ENCODE measurements at places on chromosomes 6 and 20.

- DNase-seq = no peak
These were observed 38.8 kb upstream of the HLA-E start for GRCh38 chr6:30450548-30450908.

- no peak for DNase-seq
These were observed 33.9 kb upstream of the SGK1 start for GRCh38 chr6:134351615-134352474.

DNA sequence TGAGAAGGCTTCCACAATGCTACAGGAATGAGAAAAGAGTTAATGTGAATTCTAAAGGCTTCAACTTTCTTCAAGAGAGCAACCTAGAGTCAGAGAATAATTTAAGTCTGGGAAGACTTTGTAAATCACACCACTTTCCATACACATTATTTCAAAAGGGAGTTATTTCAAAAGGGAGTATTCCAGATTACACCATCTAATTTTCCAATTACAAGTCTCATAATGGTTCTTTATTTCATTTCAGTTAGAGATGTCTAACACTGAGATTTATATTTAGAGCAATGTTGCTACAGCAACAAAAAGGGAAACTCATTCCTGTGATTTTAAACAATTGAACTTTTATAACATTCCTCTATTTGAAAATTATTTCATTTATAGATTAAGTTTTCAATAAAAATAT is 98.8 kb upstream of the DST start:
- DNase-seq = no peak

- no peak for DNase-seq
These were observed 439.3 kb upstream of the SULF2 start for GRCh38 chr20:48224533-48225050.

DNA sequence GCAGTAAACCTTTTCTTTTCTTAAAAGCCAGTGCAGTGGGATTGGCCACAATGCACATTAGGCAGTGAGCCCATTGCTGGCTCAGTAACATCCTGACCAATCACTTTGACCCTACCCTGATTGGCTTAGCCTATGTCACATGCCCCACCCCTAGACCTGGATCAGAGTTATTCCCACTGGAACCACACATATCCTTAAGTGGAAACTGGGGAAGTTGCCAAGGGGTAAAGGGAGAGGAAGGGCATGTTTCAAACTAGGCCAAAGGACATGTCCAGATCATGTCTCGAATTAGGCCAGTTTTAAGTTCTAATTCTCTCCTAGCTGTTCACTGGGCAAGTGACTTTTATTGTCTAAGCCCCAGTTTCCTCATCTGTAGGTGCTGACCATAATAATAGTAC is 69.3 kb downstream of the LY86 start:
- DNase-seq = no peak

DNA sequence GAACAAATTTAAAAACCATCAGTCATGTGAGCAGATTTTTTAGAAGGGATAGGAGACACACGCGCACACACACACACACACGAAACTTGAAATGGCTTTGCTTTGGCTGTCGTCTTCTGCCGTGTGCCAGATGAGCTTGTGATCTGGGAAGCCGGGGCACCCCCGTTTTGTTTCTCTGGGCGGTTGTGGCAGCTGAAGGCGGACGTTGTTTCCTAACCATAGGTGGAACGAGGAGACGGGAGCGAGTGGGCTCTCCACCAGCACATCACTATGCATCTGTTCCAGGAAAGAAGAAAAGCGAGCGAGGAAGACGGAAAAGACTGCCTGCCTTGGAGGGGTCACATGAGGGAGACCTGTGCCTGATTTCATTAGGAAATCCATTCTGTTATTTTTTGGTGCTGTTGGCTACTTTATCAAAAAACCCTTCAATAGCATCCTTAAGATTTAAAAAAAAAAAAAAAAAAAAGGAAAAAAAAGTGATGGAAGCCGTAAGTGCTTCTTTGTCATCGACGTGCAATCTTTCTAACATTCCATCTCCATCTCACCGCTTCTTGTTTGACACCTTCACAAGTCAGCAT is 142.1 kb downstream of the DTNBP1 start:
- no peak for DNase-seq

- DNase-seq = no peak
These were observed 92.8 kb upstream of the RNF217 start for GRCh38 chr6:124869416-124869815.

DNA sequence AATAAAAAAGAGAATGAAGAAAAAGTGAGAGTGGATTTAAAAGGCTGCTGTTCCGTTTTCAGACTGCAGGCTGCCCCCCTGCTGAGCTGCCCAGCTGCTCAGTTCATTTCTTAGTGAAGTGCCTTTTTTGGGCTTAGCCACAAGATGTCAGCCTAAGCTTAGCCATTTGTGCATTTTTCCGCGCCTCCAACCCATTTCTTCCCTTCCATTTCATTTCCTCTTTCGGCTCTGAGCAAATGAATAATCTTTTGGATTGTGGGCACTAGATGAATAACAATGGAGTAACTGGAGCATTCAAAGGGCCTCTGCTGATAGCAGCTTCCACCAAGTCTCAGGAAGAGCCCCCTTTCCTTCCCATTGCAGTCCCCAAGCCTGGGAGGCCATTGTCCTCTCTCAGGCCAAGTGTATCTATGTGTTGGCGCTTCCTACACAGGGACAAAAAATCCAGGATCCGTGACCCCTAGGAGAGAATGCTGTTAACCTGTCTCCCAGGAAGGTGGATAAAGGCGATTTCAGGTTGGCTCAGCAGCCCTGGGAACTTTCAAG is 83.5 kb upstream of the SPTLC3 start:
- peak; percentile 51 for DNase-seq

GRCh38 chr20:21767739-21768223 is 62.3 kb downstream of the PAX1 start:
- no peak for DNase-seq

GRCh38 chr6:57267586-57268293 is 45.6 kb upstream of the RAB23 start:
- no peak for DNase-seq

- DNase-seq = no peak
These were observed 187.0 kb downstream of the DTNBP1 start for GRCh38 chr6:15475872-15476271.

GRCh38 chr6:1770435-1770843 is 160.7 kb downstream of the FOXC1 start:
- no peak for DNase-seq

GRCh38 chr6:44292661-44293365 is 20.3 kb downstream of the AARS2 start:
- DNase-seq = no peak

- no peak for DNase-seq
These were observed 15.0 kb upstream of the IFNGR1 start for GRCh38 chr6:137233911-137234863.

DNA sequence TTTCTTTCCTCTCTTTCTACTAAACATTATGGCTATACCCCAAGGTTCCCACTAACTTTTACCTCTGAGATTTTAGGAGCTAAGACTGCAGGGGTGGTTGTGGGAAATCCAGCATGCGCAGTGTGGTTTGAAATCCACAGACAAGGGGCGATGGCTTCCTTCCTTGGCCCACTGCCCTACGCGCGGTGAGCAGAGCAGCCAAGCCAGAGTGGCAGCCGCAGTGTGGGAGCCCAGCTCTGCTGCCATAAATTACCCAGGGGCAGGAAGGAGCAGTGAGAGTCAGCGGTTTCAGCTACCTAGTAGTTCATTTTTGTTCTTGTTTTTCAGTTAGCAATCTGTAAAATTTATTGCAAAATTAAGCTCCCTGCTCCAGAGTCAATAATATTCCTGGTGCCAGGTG is 101.4 kb downstream of the BMP2 start:
- DNase-seq = no peak

- DNase-seq = no peak
These were observed 63.3 kb downstream of the FAM50B start for GRCh38 chr6:3912361-3913076.

DNA sequence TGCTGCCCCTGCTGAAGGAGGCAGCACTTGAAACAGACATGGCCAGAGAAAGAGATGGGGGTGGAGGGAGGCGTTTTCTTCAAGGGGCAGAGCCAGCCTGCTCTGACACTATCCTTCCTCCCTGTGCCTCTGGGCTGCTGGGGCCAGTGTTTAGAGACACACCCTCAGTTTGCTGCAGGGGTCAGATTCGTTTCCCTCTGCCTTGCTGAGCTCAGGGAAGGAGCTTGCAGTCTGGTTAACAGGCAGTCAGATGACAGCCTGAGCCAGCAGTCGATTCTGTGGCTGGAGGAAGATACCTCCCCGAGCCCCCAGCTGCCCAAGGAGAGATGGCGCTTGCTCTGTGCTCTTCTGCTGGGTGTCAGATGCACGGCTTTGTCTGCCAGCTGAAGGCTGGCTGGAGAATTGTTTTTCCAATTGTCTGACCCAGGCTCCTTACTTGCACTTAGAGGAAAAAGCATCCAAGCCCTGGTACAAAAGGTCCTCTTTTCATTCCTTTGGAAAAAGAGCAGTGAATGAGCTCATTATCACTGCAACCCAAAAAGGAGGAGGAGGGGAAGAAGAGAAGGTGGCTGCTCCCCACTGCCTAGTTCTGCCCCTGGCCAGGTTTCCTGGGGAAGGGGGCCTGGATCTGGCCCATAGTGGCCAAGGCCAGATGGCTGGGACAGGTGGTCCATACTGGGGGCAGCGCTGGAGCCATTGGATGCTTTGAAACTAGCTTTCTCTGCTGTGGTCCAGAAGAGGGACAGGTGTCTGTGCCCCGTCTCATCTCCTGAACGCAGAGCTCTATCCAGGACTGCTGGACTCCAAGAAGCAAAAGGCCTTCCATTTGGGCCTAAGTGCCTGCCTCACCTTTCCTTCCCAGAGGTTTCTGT is 88.2 kb downstream of the TCP11 start:
- no peak for DNase-seq

DNA sequence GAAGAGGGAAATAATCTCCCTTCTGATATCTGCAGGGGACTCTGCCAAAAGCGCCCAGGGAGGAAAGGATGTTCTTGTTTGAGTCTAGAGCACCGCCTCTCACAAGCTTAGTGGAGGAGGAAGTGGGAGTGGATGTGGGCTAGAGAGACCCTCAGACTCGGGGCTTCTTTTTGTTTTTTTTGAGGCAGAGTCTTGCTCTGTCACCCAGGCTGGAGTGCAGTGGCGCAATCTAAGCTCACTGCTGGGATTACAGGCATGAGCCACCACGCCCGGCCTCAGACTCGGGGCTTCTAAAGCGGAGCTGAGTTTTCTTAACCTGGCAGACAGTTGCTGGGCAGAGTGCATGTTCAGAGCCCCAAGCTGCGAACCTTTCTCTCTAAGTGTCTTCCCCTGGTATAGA is 310.8 kb downstream of the BMP7 start:
- DNase-seq = no peak

- no peak for DNase-seq
These were observed 801.9 kb downstream of the QKI start for GRCh38 chr6:164216368-164216767.

GRCh38 chr20:18496740-18497592 is at the start of gene RBBP9:
TSS of gene RBBP9 (minus strand) at chr20:18497225. CDS start at chr20:18497167, 58 bp downstream.
- DNase-seq = peak; percentile 67

- no peak for DNase-seq
These were observed 60.1 kb upstream of the FRMD1 start for GRCh38 chr6:168139121-168139520.

DNA sequence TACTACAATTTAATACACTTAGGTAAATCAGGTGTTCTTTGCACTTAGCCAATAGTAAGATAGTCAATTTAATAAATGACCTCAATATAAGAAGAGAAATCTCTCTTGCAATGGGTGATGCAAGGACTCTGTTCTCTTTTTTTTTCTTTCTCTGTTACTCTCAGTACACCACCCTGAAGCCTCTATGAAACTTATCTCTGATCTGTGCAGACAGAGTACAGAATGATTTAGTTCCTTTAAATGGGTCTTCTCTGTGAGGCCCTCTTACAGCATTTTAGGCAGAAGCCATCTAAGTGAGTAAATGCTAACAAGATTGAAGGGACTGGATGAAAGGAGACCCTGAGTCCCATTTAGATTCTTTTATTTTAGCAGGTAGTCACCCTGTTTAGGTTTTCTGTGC is 312.8 kb downstream of the RFPL4B start:
- no peak for DNase-seq

- DNase-seq = no peak
These were observed 53.8 kb downstream of the ABHD12 start for GRCh38 chr20:25336561-25337422.

Measured in NCI-H774 (cell line).